IMR-90 (cell line): ENCODE measurements at places on chromosomes 11 and 22. TPM values are rescaled to one million over a fixed set of nuclear protein-coding genes. Genes with fewer than 3 reads are reported as not detected.

DNA sequence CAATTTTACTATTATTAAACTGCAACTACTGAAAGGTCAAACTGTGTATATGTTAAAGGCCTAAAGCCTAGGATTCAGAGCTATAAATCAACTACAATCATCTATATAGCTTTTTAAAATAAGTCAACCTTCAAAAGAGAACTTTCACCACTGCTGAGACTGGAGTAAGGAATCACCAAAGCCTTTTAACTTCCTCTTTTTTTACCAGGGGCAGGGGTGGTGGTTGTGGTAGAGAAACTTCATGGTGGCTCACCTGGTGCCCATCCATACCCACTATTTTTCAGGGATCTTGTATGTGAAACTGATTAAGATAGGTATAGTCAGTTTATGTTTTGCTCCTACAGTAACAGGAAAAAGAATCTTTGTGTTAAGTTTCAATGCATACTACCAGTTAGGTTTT lies 31.5 kb downstream of the TSG101 start:
- DNase-seq, result no peak

DNA sequence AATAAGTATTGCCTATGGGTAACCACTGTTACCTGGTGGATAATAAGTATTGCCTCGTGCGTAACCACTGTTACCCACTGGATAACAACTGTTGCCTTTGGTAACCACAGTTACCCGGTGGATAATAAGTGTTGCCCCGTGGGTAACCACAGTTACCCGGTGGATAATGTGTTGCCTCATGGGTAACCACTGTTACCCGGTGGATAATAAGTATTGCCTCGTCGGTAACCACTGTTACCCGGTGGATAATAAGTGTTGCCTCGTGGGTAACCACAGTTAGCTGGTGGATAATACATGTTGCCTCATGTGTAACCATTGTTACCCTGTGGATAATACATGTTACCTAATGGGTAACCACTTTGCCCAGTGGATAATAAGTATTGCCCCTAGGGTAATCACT lies 9.8 kb upstream of the NXPE4 start:
- no peak for DNase-seq

- DNase-seq, result no peak
Measured at GRCh38 chr11:125112208-125112604, 780 bp upstream of the TMEM218 start.

GRCh38 chr11:126375726-126376125 lies 20.2 kb downstream of the ST3GAL4 start:
- DNase-seq, result peak; percentile 86

DNA sequence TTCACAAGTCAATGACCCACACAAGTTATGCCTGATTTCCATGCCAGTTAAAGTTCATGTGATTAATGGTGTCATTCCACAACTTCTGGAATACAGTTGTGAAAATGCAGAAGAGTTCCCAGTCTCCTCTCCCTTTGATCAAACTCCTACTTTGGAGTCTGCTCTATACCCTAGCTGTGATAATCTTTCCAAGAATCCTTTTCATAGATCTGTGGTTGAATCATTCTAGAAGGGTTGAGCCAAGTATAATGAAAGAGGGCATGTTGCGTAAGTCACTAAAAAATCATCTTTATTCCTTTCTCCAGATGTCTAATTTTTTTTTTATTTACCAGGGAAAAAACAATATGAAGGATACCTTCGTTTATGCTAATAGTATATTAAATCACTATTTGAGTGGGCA lies 89.7 kb upstream of the CARD18 start:
- peak; percentile 80 for DNase-seq

- DNase-seq, result no peak
Measured at GRCh38 chr11:123241874-123242543, 47.0 kb upstream of the CLMP start.

LMO1 gene
- polyA plus RNA-seq, result not detected in 2 replicates

PGM2L1 gene
- 0.62 and 0.72 TPM in 2 replicates for polyA plus RNA-seq

SYT13 gene
- not detected in 2 replicates for polyA plus RNA-seq

TEX54 gene
- polyA plus RNA-seq, result not detected in 2 replicates
